ENCODE measurements at places on chromosomes 5 and 9. TPM values are rescaled to one million over a fixed set of nuclear protein-coding genes. Genes with fewer than 3 reads are reported as not detected.

The FGF1 gene
- total RNA-seq: 2.2 TPM

The PPIC gene
- 16.8 TPM for total RNA-seq

The FBP2 gene
- not detected for total RNA-seq

The HDHD3 gene
- 6.8 TPM for total RNA-seq

The C5orf46 gene
- total RNA-seq: not detected

The TIGD6 gene
- total RNA-seq: 2.9 TPM

The SLC34A1 gene
- not detected for total RNA-seq
